ENCODE measurements at places on chromosomes 13 and 19. TPM values are rescaled to one million over a fixed set of nuclear protein-coding genes. Genes with fewer than 3 reads are reported as not detected.

Gene SPACA7
- total RNA-seq = not detected

- peaks cover 41% of the 10 kb centered on the region for H3K4me1 ChIP-seq
- H3K36me3 ChIP-seq = no peaks in the 10 kb centered on the region
- peak within 1 kb of the TSS; percentile 79 for H3K27ac ChIP-seq
- DNase-seq = peak; percentile 99
Measured at GRCh38 chr19:55258828-55259539, at the start of gene PPP6R1. PPP6R1 (minus strand) TSS chr19:55259017; CDS start chr19:55247103, 11,914 bp downstream.

DNA sequence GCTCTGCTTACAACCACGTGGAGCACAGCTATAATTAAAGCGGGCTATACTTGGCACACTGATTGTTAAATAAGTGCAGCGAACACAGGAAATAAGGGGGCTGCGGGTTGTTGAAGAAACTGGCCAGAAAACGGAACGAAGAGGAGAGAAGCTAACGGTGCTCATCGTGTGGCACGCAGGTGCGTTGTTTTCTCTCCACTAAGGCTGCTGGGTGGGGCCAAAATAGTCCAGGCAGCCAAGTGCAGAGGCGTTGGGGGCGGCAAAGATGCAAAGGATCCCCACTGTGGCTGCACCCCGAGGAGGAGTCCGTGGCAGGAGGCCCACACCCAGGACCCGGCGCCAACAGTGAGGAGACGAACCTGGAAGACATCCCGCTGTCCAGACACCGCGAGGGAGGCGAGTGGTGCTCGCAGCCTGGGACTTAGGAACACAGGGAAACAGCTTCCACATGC is 8.1 kb upstream of the ARL11 start:
- DNase-seq = no peak
- H3K27me3 ChIP-seq = no peaks in the 10 kb centered on the region
- H3K4me1 ChIP-seq = peaks cover 2% of the 10 kb centered on the region
- no peak overlapping the region for H3K4me3 ChIP-seq
- H3K27ac ChIP-seq = no peak overlapping the region
- H3K36me3 ChIP-seq = no peaks in the 10 kb centered on the region

Gene IGFL1
- total RNA-seq = not detected

DNA sequence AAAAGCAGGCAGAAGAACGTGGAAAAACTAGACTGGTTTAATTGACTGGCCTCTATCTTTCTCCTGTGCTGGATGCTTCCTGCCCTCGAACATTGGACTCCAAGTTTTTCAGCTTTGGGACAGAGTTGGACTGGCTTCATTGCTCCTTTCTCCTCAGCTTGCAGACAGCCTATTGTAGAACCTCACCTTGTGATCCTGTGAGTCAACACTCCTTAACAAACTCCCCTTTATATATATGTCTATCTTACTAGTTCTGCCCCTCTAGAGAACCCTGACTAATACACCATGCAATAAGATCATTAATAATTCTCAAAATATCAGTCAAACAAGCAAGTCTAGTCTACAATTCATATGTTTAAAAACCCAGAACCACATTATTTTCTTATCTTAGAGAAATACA is 662.4 kb downstream of the TBC1D4 start:
- no peak overlapping the region for H3K27ac ChIP-seq
- no peaks in the 10 kb centered on the region for H3K36me3 ChIP-seq
- DNase-seq = no peak
- H3K4me1 ChIP-seq = no peaks in the 10 kb centered on the region
- no peak overlapping the region for H3K4me3 ChIP-seq

Gene SLC6A16
- total RNA-seq = 5.0 TPM

DNA sequence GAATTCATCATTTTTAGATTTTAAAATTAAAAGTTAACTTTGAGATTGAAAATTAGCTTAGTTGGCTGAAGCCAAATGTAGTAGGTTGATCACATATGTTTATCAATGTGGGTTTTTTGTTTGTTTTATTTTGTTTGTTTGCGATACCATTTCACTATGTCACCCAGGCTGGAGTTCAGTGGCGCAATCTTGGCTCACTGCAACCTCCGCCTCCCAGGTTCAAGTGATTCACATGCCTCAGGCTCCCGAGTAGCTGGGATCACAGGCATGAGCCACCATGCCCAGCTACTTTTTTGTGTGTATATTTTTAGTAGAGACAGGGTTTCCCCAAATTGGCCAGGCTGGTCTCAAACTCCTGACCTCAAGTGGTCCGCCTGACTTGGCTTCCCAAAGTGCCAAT is 665.7 kb upstream of the SLC10A2 start:
- no peak overlapping the region for H3K4me3 ChIP-seq
- no peaks in the 10 kb centered on the region for H3K36me3 ChIP-seq
- no peak overlapping the region for H3K27ac ChIP-seq
- no peak for DNase-seq
- no peaks in the 10 kb centered on the region for H3K4me1 ChIP-seq

DNA sequence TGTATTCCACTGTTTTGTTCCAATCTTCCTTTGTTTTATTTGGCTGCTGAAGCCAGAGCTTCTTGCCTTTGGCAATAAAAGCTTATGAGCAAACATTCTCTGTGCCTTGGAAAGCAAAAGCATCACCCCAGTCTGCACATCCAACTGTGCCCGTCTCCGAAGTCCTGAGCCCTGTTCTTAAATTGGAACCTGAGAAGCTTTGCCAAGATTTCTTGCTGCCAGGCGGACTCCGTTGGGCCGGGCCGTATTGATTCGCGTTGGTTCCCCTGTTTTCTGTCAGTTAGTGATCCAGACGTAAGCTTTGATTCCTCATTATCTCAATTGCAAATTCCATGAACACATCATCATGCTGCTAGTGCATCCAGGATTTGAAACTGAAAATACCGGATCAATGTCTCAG is 793.0 kb downstream of the OLFM4 start:
- H3K36me3 ChIP-seq = no peaks in the 10 kb centered on the region
- DNase-seq = no peak
- no peak overlapping the region for H3K27ac ChIP-seq
- H3K27me3 ChIP-seq = no peaks in the 10 kb centered on the region

- H3K27ac ChIP-seq = no peak overlapping the region
- no peaks in the 10 kb centered on the region for H3K4me1 ChIP-seq
- H3K4me3 ChIP-seq = no peak overlapping the region
- no peak for DNase-seq
Measured at GRCh38 chr13:110698689-110699088, 7.2 kb downstream of the CARS2 start.

DNA sequence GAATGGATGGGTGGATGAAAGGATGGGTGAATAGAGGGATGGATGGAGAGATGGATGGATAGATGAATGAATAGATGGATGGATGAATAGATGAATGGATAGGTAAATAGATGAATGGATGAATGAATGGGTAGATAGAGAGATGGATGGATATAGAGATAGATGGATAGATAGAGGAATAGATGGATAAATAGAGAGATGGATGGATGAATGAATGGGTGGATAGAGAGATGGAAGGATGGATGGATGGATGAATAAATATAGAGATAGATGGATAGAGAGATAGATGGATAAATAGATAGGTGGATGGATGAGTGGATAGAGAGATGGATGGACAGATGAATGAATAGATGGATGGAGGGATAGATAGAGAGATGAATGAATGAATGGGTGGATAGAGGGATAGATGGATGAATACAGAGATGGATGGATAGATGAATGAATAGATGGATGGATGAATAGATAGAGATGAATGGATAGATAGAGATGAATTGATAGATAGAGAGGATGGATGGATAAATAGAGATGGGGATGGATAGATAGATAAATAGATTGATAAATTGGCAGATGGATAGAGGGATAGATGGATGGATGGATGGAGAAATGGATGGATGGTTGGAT is 106.7 kb upstream of the SOX1 start:
- no peaks in the 10 kb centered on the region for H3K4me1 ChIP-seq
- no peaks in the 10 kb centered on the region for H3K36me3 ChIP-seq
- H3K4me3 ChIP-seq = no peak overlapping the region
- H3K27ac ChIP-seq = no peak overlapping the region
- DNase-seq = no peak

DNA sequence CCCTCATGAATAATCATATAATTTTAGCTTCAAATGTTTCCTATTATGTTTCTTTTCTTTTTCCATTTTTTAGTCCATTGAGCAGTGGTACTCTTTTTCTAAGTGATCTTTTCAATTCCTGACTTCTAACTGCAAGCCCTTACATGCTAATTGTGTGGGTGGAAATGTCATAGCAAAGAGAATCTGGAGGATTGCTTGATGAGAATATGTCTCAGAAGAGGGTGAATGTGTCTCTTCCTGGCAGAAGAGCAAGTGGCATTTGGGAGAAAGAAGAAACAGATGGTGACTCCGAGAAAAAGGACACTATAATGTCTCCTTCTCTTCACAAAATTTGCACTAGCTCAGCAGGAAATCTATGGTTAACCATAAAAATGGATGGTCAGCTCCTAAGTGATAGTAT is 2320.0 kb downstream of the PCDH9 start:
- peaks cover 7% of the 10 kb centered on the region for H3K4me1 ChIP-seq
- H3K4me3 ChIP-seq = no peak overlapping the region
- H3K27me3 ChIP-seq = no peaks in the 10 kb centered on the region
- no peaks in the 10 kb centered on the region for H3K36me3 ChIP-seq
- no peak overlapping the region for H3K27ac ChIP-seq

GRCh38 chr13:37618554-37618953 is 20.0 kb upstream of the POSTN start:
- no peak overlapping the region for H3K4me3 ChIP-seq
- no peaks in the 10 kb centered on the region for H3K27me3 ChIP-seq
- no peak for DNase-seq
- no peak overlapping the region for H3K27ac ChIP-seq
- no peaks in the 10 kb centered on the region for H3K36me3 ChIP-seq
- no peaks in the 10 kb centered on the region for H3K4me1 ChIP-seq

Gene GSX1
- not detected for total RNA-seq

DNA sequence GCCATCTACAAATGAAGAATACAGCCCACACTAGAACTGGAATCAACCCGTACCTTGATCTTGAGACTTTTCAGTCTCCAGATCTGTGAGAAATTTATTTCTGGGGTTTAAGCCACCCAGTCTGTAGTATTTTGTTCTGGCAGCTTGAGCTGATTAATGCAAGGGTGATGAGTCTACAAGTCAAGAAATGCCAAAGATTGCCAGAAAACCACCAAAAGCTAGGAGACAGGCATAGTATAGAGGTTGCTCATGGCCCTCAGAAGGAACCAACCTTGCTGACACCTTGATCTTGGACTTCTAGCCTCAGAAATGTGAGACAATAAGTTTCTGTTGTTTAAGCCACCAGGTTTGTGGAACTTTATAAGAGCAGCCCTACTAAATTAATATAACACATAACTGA is 428.2 kb upstream of the KLF12 start:
- DNase-seq = no peak
- no peaks in the 10 kb centered on the region for H3K4me1 ChIP-seq
- no peak overlapping the region for H3K4me3 ChIP-seq
- no peaks in the 10 kb centered on the region for H3K27me3 ChIP-seq

Gene C2CD4C
- total RNA-seq = 7.1 TPM

DNA sequence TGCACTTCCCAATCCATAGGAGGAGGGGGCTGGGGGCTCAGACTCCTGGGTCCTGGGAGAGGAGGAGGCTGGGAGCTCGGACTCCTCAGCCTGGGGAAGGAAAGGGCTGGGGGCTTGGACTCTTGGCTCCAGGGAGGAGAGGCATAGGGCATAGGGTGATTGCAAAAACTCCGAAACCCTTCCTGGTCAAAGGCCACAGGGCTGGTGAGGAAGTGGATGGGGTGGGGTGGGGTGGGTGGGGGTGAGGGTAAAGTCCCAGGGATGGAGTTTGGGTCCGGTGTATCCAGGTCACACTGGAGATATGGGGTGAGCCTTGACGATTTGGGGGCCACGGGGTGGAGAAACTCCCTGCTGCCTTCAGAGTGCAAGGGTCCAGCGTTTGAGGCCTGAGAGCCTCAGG is 2.8 kb downstream of the MYH14 start:
- no peaks in the 10 kb centered on the region for H3K27me3 ChIP-seq
- no peak for DNase-seq
- no peak overlapping the region for H3K27ac ChIP-seq
- H3K4me3 ChIP-seq = peak overlapping the region; percentile 59

- no peak overlapping the region for H3K4me3 ChIP-seq
- peaks cover 31% of the 10 kb centered on the region for H3K4me1 ChIP-seq
- H3K27me3 ChIP-seq = no peaks in the 10 kb centered on the region
Measured at GRCh38 chr19:9076901-9077300, 10.0 kb upstream of the OR1M1 start.

- no peaks in the 10 kb centered on the region for H3K4me1 ChIP-seq
- no peaks in the 10 kb centered on the region for H3K27me3 ChIP-seq
- no peak for DNase-seq
- no peak overlapping the region for H3K4me3 ChIP-seq
- no peaks in the 10 kb centered on the region for H3K36me3 ChIP-seq
Measured at GRCh38 chr13:113880651-113881611, 17.1 kb upstream of the GAS6 start.

Measured in HCT116 (cell line).